Stimulated activated CD8-positive, alpha-beta memory T cell treated with anti-CD3 and anti-CD28 coated beads, Interleukin-15, amount 100 ng/mL, for 24 hours (primary cell): ENCODE measurements at places on chromosomes 2 and 18.

- no peak for DNase-seq
Observed at GRCh38 chr2:98607741-98608115, 584 bp downstream of the COA5 start.

- DNase-seq = no peak
Observed at GRCh38 chr18:36249392-36249791, 48.1 kb upstream of the FHOD3 start.

DNA sequence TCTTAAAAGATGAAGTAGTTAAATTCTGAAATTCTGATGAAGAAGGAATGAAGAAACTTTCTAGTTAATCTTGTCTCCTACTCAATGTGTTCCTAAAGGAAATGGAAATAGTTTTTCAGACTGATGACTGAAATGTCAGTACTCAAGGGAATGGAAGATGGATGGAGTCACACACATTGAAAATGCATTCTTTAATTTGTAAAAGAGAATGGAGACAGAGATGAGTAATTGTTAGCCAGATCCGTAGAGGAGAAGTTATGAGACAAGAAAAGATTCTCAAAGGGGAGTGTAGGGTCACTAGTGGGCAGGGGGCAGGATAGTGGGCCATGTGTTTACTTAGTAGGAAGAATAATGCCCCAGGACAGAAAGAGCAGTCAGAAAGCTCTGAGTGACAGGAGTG is 13.3 kb downstream of the ZSWIM2 start:
- DNase-seq = no peak

GRCh38 chr2:56969513-56969912 is 785.7 kb downstream of the CCDC85A start:
- no peak for DNase-seq

- DNase-seq = no peak
Observed at GRCh38 chr18:22591222-22591621, 173.5 kb upstream of the CTAGE1 start.

DNA sequence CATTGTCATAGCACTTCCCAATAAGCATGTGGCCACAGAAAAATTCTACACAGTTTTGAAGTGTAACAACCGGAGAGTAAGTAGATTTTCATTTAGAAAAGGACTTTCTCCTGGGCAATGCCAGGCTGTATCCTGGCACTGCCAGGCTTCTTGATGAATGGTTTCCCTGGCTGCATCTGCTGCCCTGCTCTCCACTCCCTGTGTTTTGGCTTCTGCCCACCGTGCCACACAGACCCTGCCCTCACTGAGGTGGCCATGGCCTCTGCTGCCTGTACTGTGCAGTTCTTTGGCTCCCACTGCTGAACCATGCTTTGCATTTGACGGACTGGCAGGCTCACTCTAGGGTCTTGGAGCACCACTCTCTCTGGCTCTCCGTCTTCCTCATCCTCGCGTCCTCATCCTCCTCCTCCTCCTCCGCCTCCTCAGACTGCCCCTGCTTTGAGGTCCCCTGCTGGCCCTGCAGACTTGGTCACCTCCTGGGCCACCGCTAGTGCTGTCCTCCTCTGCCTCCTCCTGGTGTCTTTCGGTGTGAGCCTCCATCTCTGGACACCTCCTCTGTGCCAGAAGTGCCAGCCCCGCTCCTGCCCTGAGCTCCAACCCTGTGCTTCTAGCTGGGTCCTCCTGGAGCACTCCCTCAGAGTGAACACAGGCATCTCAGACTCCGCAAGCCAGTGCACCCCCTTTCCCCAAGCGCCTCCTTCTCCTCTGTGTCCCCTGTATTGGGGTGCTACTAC is 45.9 kb upstream of the CNGA3 start:
- no peak for DNase-seq

DNA sequence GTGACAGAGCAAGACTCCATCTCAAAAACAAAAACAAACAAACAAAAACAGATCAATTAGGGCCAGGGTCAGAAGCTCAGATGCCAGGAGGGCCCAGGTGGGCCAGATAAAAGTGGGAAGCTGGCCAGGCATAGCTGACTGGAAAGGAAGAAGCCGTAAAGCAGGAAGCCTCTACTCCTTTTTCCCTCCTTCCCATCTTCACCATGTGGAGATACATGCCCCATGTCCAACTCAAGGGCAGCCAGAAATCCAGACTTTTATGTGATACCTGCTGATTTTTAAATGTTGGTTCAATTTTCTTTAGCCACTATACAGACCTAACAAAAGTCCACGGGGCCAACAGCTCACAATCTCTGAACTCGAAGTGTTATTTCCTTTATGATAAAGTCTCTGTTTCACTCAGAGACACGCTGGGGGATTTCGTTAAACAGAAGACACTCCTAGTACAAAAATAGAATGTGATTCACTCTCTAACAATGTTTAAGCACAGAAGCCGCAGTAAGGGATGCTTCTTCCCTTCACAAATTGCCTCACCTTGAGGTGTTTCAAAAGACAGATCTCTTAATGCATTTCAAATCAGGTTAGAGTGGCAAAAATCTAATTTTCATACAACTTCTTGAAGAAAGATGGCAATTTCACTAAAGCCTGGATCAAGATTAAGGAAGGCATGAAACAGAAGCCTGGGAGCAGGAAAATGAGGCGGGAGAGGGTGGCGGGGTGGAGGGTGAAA is 14.0 kb downstream of the TMEM247 start:
- DNase-seq = no peak
